ENCODE measurements at places on chromosomes 2 and 18.

DNA sequence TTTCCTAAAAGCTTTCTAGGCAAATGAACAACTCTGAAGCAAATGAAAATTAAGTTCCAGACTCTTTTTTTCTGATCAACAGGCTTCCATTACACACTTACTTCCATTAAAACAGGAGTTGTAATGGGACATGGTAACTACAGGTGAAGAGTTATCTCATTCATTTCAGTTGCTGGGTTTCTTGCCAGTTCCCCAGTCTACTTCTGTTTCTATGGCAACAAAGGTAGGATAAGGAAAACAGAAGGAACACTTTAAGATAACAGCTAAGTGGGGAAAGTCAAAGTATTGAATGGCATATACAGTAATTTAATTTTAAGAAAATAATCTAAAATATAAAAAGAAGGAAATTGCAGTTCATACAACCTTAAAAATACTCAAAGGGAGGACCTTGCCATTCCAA is 25.1 kb downstream of the BAZ2B start:
- DNase-seq = no peak

- DNase-seq = no peak
Observed at GRCh38 chr2:118051826-118052358, 36.4 kb upstream of the INSIG2 start.

DNA sequence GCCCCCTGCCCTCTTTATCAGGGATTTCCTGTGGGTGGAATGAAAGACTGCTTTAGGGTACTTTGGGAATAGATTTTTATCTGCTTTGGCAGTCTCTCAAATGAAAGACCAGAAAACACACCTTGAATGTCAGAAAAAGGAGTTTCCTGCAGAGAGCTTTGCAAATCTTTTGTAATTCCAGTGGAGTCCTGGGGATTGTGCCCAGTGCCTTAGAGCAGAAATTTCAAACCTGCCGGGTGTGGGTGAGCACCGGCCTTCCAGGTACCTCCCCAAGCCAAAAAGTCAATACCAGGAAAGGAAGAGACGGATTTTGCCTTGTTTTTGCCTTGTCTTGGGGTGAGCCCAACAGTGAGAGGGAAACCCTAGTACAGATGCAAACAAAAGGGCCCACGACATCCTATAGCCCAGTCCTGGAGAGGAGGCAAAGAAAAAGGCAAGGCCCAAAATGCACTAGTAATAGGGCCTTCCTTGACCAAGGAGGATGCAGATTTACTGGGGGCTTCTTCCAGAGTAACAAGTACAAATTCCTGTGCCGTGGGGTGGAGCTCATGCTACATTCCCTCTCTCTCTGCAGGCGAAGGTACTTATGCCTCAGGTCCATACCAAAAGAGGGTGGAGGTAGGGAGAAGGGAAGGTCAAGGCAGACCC is 36.4 kb downstream of the FOXI3 start:
- DNase-seq = no peak

- DNase-seq = no peak
Observed at GRCh38 chr18:43705850-43706249, 428.6 kb upstream of the SYT4 start.

- DNase-seq = no peak
Observed at GRCh38 chr2:176553685-176554100, 284.5 kb downstream of the MTX2 start.

DNA sequence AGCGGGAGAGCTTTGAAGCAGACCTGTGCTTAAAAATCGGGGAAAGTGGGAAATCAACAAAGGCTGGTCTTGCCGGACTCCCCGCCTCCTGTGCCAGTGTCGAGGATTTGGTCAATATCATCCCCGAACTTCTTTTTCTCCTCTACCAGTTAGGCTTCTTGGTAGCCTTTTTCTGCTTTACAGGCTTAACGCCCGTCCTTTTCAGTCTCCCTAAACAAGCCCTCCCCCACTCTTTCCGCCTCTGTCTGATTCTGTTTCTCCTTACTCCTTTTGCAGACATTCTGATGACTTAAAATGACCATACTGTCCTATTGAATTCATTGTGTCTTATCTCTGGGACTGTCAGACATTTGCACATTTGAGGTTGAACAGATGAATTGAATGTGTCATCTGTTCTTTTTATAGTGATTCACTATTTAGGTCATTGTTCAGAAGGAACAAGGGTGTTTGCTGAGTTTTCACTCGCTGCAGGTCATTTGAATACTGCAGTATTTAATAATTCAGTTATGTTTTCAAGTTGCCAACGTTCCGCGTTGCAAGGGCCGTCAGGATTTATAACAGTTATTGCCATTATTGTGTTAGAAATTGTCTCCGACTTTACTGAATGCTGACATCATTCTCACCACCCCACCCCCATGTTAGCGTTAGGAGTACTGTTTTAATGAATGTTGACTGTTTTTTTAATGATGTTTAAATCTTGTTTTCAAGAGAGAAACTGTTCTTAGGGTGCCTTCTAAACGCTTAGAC is 1.1 kb downstream of the ITGAV start:
- DNase-seq = peak; percentile 45

GRCh38 chr2:46999084-46999483 is 83.5 kb upstream of the MCFD2 start:
- no peak for DNase-seq

Data from right renal cortex interstitium (tissue), 3 donors.